ENCODE measurements at places on chromosomes 6 and 20.

- no peak for DNase-seq
Measured at GRCh38 chr20:3730803-3731672, 1.4 kb upstream of the HSPA12B start.

- no peak for DNase-seq
Measured at GRCh38 chr6:118542184-118542952, 5.7 kb upstream of the PLN start.

GRCh38 chr6:28897369-28897745 lies 26.4 kb downstream of the TRIM27 start:
- no peak for DNase-seq

- no peak for DNase-seq
Measured at GRCh38 chr6:26012061-26012460, 49.5 kb downstream of the TRIM38 start.

GRCh38 chr6:146923205-146923833 lies 280.9 kb upstream of the STXBP5 start:
- no peak for DNase-seq

GRCh38 chr20:11143481-11143880 lies 469.7 kb upstream of the JAG1 start:
- no peak for DNase-seq

GRCh38 chr6:122491919-122492555 lies 20.4 kb upstream of the SERINC1 start:
- peak; percentile 51 for DNase-seq
